Right ventricle myocardium superior (tissue), 1 donor: ENCODE measurements at places on chromosomes 12 and 14. TPM values are rescaled to one million over a fixed set of nuclear protein-coding genes. Genes with fewer than 3 reads are reported as not detected.

Gene KLHL28
- 12.2 TPM for total RNA-seq

Gene SDR9C7
- total RNA-seq: not detected

DNA sequence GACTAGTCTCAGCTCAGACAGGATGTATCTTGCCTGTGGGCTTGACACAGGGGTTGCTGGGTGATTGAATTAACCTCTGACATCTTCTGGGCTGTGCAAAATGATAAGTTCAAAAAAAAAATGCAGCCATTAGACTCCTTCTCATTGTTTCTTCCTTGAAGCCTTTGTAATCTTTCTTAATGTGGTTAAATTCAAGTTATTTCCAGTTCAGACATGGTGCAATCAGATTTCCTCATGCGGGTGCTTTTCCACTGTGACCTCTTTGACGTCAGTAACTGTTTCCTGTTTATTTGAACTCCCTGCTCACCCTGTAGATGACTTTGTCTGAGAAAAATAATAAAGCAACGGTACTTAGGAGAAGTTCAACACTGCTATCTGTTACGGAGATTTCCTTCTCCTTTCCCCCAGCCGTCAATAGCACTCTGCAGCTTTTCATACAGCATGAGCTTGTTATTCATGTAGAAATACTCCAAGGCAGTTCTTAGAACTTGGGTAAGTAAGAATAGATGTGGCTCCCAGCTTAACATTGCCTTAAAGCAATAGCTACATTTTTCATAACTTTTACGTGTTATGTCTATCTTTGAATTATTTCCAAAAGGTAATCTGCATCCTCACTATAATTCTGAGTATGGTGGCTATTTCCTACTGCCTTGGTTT is 155.5 kb downstream of the PRKCH start:
- DNase-seq: no peak

Gene KLRC2
- total RNA-seq: not detected

Gene GLI1
- total RNA-seq: 0.56 TPM

DNA sequence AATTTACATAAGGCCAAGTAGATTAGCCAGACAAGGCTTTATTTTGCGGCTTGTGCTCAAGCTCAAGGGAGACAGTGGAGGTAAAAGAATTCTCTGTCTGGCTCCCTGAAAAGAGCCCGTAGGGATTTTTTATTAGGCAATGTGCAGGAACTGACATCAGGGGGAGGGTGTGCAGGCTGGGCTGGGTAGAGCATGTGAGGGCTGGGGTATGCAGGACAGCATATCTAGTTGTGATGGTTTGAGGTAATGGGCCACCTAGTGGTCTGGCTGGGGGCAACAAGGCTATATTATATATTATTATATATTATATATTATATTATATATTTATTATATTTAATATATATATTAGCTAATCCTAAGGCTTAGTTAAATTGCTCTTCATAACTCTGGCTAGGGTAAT is 102.1 kb downstream of the TMEM117 start:
- no peak for DNase-seq

GRCh38 chr14:67798731-67799130 is 17.7 kb downstream of the ZFYVE26 start:
- no peak for DNase-seq

DNA sequence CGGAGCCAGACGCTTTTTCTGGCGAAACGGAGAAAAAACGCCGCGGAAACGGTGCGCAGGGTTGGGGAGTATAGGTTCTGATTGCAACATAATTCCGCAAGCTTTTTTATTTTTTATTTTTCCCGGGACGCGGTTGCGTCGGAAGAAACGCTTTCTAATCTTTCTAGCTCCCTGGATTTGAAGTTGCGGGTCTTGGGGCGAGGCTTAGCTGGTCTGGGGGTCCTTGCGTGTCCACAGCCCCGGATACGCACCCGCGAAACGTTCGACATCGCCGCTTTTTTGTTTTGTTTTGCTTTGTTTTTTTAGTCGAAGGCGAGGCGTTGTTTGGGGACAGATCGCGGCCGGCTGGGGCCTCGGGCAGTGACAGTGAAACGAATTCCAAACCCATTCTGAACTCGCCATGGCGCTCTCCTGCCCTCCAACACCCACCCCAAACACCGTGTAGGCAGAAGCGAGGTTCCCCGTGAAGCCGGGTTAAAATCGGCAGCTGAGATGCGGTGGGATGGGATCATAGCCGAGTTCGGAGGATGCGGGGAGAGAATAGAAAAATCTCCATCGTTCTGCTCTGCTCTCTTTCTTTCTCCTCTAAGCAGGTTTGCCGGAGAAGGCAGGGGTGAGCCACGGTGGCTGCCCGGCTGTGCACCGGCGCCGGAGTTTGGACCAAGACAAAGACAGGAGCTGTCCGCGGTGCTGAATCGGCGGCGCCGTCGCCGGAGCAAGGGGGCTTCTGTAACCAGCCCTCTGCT is 8.1 kb upstream of the LHX5 start:
- peak; percentile 61 for DNase-seq

GRCh38 chr14:99534863-99535262 is 53.7 kb downstream of the CCNK start:
- DNase-seq: peak; percentile 72

- no peak for DNase-seq
These were observed 1324.1 kb downstream of the AACS start for GRCh38 chr12:126389220-126389841.

DNA sequence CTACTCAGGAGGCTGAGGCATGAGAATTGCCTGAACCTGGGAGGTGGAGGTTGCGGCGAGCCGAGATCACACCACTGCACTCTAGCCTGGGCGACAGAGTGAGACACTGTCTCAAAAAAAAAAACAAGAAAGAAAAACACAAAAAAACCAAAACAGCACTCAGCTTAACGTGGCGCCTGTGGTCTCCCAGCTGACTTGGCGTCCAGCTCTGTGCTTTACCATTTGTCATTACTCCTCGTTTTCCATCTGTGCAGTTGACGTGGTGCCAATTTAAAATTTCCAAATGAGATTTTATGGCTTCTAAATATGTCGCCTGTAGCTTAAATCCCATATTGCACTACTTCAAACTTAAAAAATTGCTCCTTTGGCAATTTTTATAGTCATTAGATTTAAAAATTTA is 2.0 kb downstream of the MGP start:
- no peak for DNase-seq

- no peak for DNase-seq
These were observed 38.1 kb upstream of the CAPRIN2 start for GRCh38 chr12:30792648-30793499.

Gene FGF23
- total RNA-seq: not detected

Gene GYS2
- not detected for total RNA-seq

GRCh38 chr12:3727877-3728632 is 24.9 kb downstream of the CRACR2A start:
- no peak for DNase-seq

DNA sequence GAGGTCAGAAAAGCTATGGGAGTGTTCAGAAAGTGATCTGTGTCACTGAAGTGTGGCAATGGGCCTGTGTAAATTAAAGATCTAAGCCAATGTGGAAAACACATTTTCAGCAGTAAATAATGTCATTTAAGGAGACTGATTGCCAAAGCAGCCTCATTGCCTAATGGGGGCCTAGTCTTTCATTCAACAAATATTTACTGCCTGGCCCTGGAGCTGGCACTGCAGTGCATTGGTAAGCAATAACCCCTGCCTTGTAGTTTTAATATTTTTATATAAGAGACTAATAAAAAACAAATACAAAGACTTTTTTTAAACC is 326.6 kb downstream of the BTG1 start:
- DNase-seq: no peak

DNA sequence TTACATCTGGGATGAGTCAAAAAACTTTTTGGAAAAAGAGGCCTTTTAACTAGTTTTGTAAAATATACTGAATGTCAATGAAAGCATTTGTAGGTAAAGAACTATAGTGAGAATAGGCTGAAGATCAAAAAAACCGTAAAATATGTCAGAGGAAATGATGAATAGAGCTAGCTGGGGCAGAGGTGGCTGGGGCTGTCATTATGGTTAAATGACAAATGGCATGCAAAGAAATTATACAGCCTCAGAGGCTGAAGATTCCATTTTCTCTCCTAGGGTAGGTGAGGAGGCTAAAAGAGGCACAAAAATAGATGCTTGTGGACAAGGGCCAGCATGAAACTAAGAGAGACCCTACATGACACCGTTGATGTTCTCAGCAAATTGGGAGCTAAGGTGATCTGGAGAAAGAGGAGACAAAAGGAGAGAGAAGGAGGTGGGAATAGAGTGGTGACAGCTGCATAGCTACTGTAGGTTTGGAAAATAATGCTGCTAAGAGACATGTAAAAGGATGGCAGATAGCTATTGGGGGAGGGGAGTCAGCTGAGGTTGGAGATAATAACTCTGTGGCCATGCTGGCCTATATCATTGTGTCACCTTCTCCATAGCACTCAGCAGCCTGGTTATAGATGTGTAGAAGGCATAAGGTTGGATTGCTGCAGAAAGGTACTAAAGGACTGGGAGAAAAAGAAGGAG is 63.8 kb downstream of the ABCC9 start:
- no peak for DNase-seq

GRCh38 chr12:71756054-71756690 is 1.5 kb downstream of the RAB21 start:
- no peak for DNase-seq

DNA sequence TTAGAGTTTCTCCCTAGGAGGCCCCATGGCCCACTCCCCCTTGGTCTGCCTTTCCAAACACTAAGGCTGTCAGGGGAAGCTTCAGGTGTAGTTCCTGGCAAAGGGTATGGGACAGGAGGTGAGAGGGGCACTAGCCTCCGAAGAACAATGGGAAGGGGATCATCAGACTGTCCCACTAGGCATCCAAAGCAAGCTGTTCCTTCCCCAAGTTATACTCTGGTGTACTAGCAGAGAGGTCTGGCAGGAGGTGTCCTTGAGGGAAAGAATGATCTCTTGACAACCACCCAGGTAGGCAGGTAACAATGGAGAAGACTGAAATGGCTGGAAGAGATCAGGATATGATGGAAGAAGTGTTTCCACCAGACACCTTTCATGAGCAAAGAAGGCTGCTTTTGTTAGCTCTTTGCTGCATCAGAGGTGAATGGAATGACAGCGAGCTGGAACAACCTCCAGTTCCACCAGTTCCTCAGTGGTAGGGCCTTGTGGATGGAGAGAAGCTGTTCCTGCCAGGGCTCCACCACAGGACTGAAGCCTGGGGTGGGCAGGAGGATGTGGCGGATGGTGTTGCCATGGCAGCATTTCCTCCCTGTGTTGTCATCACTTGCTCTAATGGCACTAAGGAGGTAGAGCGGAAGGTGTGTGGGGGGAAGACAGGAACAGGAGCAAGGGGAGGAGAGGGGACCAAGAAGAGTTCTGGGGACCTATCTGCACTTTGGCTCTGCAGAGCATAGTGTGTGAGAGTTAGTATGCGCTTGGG is 2.3 kb upstream of the AGAP2 start:
- DNase-seq: peak; percentile 56

GRCh38 chr14:24240110-24240918 is 2.1 kb downstream of the TINF2 start:
- no peak for DNase-seq

Gene C14orf132
- total RNA-seq: 2.4 TPM

GRCh38 chr12:6697584-6698351 is 2.8 kb downstream of the PIANP start:
- DNase-seq: no peak

DNA sequence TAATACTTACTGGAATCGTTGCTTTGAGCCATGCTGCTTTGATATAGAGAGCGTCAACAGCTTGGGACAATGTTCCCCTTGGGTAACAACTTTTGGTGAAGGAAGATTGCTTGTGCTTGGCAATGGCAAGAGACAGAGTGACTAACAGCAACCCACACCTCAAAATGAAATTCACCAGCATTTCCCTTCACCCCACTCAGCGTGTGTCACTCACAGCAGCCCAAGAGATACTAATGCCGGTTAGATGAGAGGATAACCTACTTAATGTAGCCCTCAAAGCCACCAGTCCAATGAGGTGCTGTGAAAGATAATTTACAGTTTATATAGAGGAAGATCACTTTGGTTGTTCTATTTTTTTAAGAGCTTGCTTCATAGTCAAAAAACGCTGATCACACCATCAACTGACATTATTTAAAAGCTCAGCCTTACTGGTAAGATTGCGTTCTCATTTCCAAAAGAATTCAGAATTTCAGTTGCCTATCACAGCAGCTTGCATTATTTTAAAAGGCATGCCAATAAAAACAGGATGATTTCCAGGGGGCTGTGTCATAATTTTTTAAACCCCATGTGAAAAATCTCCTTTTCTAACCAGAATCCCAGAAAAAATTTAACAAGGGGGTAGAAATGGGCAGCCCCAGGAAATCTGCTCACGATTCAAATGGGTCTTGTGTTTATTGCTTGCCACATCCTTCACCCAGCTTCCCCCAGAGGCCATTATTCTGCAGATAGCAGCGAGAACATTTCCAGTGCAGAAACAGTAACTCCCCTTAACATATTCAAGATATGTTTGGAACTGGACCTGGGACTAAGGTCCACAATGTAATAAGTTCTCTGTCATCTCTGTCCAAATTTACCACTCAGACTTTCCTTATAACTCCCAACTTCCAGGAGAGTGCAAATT is at the start of gene IL26:
IL26 (minus strand) TSS at position 235 of the 901 bp plus-strand sequence; CDS start at position 181, 54 bp downstream.
- DNase-seq: no peak

Gene MYH6
- 4,934 TPM for total RNA-seq

Gene MGAT4C
- total RNA-seq: 2.6 TPM

DNA sequence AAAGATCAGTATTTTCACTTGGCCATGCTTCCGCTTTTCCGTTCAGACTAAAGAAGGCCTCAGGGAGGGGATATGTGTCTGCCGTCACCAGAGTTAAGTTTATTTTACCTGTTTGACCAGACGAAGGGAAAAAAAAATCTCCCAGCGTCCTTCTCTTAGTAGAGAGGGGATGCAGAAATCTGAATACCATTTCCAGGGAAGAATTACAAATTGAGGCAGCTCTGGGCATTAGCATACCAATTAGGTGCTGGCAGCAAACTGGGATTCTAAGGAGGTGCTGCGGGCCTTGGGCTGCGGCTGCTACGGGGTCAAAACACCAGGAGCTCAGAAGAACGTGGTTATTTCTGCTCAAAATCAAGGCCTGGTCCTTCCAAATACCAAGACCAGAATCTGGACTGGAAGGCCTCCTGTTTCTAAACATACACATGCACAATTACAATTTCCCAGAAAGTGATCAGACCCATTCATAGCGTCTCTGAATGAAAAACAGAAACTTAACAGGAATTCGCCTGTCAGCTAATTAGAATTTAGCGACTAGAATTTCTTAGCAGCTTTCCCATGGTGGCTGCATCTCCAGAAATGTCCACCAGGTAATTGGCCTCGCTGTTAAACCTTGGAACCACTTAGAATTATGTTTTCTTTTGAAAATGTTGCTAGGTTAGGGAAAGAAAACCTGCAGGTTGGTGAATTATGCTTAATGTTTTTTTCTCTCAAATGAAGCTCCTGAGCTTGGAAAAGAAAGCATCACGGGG is 617.0 kb downstream of the VRK1 start:
- DNase-seq: no peak

Gene NXPH4
- total RNA-seq: 0.70 TPM

- DNase-seq: no peak
These were observed 46.3 kb downstream of the PPP2R5E start for GRCh38 chr14:63496837-63497400.
